Right ventricle myocardium superior (tissue), 1 donor: ENCODE measurements at places on chromosomes 7 and 10.

DNA sequence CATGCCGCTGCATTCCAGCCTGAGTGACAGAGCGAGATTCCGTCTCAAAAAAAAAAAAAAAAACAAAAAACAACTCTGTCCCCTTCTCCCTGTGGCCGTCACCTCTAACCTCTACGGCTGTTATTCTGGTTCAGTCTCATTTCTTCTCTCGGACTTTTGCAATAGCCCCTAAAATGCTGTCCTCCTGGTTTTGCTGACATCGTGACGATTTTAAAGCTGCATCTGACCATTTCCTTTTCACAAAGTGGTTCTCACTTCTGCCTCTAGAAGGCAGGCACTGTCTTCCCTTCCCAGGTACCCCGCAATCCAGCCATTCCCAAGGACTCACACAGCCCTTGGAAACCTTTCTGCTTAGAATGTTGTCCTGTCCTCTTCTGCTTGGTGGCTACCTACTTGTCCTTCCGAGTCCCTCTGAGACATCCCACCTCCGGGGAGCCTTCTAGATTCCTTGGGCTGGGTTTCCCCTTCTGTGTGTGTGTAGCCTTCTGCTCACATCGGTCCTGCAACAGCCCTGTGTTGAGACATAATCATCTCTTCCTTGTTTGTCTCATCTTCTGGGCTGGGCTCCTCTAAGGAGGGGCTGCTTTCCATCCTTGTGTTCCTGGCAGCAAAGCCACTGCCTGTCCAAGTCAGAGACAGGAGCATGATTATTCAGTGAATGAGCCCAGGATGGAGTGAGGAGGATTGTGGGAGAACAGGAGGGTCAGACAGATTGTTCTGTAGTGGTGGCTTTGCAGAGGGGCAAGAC lies 83.1 kb downstream of the GRK5 start:
- no peak for DNase-seq

DNA sequence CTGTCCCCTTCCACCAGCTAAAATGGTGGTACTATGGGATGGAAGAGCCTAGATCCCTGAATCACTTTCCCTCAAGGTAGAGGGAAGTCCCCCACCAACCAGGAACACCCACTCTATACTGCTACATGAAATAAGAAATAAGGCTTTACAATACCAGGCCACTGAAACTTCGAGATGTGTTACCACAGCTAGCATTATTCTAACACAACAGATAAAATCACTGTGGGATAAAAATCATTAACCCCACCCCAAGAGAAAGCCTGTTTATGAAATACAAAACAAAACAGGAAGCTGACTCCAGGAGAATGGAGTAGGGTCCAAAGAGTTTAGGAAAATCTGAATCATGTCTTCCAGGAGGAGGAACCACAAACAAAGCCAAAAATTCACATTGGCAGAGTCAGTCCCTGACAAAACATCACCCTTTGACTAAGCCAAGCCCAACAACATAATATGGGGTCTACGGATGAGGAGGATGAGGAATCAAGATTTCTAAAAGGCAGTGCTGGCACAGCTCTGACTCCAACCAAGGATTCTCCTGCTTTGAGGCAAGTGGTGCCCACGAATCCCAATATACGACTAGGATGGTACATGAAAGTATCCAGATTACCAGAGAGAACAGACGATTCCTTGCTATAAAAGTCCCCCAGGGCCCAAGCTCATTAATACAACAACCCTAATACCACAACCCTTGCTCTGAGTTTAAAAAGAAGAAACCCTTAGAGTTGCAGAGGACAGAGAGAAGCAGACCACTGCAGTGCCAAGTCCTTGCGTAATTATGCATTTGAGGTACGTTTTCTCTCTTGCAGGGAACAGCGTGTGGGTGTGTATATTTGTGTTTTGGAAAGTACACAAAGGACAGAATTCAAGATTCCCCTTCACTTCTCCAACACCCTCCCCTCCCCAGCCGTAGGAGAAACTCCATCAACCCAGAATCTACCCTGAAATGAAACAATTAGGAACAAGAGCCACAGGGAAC lies 23.7 kb downstream of the XPNPEP1 start:
- no peak for DNase-seq

DNA sequence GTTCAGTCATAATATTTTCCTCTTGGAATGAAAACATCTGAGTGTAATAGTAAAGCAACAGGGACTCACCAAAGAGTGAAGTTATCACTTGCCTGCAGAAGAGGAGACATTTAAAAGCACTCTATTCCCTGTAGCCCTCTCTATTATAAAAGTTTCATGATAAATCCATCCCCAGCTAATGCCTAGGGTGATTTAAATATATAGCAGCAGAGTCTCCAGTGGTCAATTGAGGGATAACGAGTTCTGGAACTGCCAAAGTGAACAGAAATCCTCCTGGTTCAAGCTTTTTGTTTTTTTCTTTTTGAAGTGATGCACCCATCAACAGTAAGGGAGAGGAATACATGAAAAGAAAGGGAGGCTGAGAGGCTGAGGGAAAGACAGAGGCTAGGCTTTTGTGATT lies 87.3 kb downstream of the EVX1 start:
- DNase-seq: no peak

GRCh38 chr10:130404476-130405055 lies 268.4 kb downstream of the GLRX3 start:
- DNase-seq: no peak

DNA sequence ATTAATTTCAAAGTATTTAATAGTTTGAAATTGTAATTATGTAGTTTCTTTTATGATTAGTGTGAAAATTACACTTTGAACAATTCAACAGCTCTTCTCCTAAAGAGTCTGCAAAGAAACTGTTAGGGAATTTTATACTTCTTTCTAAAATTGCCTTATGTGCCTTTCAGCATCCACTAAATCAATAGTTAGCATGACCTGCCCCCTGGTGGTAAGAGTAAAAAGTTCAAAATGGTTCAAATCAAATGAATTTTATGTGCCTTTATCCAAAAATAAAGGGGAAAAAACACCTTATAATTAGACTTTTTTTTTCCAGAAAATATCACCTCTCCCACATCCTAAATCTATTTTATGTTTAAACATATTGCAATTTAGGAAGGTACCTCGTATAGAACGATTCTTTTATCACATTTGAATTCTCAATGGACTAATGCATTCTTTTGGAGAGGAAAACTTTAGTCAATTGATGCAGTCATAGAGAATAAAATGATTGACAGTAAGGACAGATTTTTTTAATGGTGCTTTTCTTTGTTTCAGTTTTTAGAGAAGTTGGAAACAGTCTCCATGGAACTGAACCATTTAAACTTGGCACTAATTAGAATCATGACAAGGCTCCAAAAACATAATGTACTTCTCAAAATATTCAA lies 163.7 kb downstream of the SEMA3D start:
- DNase-seq: no peak

GRCh38 chr10:47025253-47025539 lies 114.0 kb downstream of the PTPN20 start:
- DNase-seq: peak; percentile 22

- no peak for DNase-seq
Observed at GRCh38 chr10:70491614-70492013, 13.0 kb downstream of the PALD1 start.

GRCh38 chr7:47792521-47793121 lies 155.6 kb downstream of the PKD1L1 start:
- DNase-seq: no peak

GRCh38 chr7:146359176-146359575 lies 242.6 kb downstream of the CNTNAP2 start:
- DNase-seq: no peak

- DNase-seq: peak; percentile 32
Observed at GRCh38 chr10:80160361-80161320, 28.1 kb downstream of the PLAC9 start.

DNA sequence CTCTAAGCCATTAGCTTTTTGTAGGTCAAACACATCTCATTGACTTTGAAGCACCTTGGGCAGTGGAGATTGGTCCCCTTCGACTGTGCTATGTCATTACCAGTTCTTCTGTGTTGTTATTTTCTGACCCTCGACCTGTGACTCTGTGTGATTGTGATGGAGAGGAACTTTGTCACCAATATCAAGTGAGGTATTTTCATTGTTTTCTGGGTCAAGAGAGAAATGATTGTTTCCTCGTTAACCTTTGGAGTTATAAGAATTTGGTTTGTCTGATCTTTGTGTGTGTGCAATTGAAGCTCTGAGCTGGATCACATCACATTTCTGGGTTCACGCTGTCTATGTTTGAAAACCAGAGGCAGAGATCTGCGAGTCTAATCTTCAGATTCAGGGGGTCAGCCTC lies 432.2 kb upstream of the KLF6 start:
- no peak for DNase-seq

DNA sequence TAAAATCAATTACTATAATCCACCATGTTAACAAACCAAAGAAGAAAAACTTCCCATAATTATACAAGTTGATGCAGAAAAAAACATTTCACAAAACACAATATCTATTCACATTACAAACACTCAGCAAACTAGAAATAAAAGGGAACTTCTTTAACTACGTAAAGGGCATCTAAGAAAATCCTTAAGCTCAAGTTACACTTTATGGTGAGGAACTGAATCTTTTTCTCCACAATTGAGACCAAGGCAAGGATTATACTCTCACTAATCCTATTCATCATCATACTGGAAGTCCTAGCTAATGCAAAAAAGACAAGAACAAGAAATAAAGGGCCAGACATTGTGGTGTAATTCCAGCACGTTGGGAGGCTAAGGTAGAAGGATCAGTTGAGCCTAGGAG lies 159.9 kb downstream of the ZNF365 start:
- no peak for DNase-seq

- peak; percentile 78 for DNase-seq
Observed at GRCh38 chr7:79820387-79820786, 314.2 kb upstream of the GNAI1 start.

GRCh38 chr10:128614802-128615553 lies 488.8 kb upstream of the MKI67 start:
- no peak for DNase-seq

GRCh38 chr10:96263176-96263575 lies 8.2 kb downstream of the BLNK start:
- no peak for DNase-seq

- peak; percentile 35 for DNase-seq
Observed at GRCh38 chr7:155405399-155406318, 52.3 kb upstream of the EN2 start.

- DNase-seq: peak; percentile 90
Observed at GRCh38 chr10:50624866-50625501, 1.2 kb upstream of the SGMS1 start.

DNA sequence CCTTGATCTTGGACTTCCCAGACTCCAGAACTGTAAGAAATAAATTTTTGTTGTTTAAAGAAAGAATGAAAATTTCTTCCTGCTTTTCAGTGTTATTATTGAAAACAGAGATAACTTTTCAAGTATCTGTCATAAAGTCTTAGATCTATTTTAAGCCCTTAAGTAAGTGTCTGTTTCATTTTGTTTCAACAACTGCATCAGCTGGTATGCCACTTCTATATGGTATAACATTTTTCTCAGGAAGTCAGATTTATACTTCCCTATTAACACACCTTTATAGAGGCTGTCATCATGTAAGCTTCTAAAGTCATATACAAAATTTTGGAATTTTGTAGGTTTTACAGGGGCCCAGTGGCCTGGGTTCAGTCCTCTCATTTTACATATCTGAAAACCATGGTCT lies 24.4 kb downstream of the RALA start:
- DNase-seq: no peak

- no peak for DNase-seq
Observed at GRCh38 chr10:6120691-6121090, 31.9 kb downstream of the RBM17 start.

DNA sequence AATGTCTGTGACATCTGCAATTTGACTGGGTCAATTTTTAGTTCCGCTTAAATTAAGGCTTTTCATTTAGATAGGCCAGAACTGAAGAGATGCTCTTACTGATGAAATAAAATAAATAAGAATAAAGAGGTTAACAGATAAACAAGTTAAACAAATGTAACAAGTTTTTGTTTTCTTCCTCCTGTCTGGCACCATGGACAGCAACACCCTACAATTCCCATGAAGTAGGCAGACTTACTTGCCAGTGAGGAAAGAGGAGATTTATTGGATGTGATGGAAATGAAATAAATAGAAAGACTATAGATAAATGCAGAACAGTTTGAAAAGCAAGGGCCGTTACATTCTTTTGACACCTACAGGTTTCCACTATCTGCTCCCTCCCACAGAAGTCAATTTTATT lies 118.5 kb downstream of the AMPH start:
- no peak for DNase-seq

GRCh38 chr7:81469153-81469868 lies 300.5 kb downstream of the HGF start:
- no peak for DNase-seq

DNA sequence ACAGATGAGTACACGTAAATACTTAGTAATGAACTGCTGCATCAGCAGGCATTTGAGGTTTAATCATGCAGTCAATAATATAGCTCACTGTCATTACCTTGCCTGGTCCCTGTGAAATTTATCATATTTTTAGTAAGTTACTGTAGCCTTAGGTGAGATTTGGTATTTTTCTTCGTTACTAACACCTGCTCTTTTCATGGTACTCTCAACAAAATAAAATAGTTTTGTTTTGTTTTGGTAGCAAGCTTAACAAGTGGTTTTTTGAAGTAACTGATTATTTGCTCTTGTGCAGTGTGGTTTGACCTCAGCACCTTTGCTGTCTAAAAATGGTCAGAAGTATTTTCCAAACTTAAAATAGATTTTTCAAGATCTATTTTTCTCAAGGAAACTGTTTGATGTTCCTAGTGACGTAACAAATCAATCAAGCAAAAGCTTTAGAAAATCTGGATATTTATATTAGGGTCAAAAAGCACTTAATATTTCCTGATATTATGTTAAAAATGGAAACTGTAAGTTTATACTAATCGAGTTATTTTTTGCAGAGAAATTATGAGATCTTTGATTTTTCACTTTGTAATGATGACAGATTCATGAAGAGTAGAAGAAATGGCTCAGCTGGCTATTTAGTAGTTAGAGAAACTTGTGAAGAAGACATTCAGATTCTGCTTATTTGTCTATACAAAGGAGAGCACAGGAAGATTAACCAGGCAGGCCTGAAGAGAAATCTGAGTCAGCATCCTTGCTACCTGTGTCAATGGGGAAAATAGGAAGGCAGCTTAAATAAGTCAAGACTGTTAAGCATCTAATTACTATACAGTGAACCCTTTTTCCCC lies 21.0 kb upstream of the RPA3 start:
- no peak for DNase-seq

DNA sequence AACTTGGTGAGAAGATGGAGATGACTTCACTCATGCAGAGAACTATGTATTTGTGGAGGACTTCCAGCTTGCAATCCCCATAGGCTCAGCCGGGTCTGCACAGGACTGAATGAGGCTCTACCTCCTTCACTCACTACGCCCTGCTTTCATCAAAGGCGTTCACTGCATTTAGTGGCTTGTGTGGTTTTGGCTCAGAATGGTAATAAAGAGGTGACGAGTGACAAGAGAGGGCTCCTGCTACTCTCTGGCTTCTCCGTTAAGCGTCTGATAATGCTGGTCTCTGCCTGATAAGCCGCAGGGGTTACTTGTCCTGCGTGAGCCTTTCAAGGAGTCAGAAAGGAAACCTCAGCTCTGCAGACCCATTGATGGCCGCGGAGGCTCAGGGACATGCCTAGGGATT lies 343.4 kb downstream of the PRPF18 start:
- DNase-seq: no peak
